ENCODE measurements at places on chromosomes 5 and 9.

GRCh38 chr9:126499911-126500599 lies 113.7 kb upstream of the LMX1B start:
- no peak for DNase-seq

DNA sequence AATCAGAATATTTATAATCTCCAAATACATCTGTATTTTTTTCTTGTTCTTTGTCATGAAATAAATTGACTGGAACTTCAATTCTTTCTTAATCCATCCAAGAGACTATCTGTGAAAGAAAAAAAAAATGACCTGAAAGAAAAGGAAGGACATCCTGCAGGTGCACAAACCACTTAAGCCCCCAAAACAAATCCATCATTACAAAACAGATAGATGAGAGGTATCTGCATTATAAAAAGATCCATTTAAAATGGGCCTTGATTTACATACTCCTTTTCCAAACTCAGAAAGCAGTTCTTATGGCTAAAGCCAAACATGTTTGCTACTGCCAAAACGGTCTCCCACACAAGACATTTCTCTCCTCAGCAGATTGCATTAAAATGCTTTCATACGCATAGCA lies 85.5 kb downstream of the ELAVL2 start:
- DNase-seq = no peak

GRCh38 chr5:109063223-109063622 lies 315.5 kb downstream of the FER start:
- no peak for DNase-seq

- DNase-seq = no peak
Observed at GRCh38 chr5:116864157-116864837, 289.7 kb upstream of the SEMA6A start.

DNA sequence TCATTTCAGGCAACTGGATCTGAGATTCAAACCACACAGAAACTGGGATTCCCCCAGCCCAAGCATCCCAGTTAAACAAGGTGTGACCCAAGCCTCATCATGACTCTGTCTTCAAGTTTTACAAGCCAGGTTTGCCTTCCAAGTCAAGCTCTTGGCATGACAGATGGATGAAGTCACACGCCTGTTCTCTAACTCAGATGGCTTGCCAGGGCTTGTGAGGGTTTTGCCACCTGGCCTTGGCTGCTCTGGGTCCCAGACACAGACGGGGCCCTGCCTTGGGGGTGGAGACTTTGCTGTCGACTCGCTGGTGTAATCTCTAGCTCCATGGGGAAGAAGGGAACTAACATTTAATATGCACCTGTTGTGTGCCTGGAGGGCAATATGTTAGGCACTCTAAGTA lies 95.8 kb upstream of the RARS1 start:
- no peak for DNase-seq

Data from RKO (cell line).